NCI-H446 (cell line): ENCODE measurements at places on chromosomes 13 and 19.

GRCh38 chr19:18839465-18840287 lies 7.9 kb downstream of the UPF1 start:
- DNase-seq: no peak

GRCh38 chr13:78881054-78881453 lies 222.1 kb upstream of the OBI1 start:
- DNase-seq: no peak

- no peak for DNase-seq
Measured at GRCh38 chr19:50793558-50794065, 3.4 kb downstream of the ACP4 start.

DNA sequence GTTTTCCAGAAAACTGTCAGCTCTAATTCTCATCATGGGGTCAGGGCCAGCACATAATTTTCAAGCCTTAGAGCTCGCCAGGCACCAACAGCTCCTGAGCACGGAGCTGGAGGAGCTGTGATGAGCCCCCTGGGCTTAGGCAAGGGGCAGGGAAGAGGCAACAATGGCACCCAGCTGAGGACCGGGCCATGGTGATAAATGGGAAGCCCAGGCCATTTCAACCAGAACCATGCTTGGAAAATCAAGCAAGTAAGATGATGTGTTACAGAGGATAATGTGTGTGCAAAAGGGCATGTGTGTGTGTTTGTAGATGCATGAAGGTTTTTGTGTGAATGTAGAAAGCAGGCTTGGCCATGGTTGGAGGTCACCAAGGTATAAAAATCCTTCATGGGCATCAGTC lies 66.8 kb upstream of the UBAC2 start:
- no peak for DNase-seq

GRCh38 chr13:71312923-71313322 lies 554.1 kb downstream of the DACH1 start:
- no peak for DNase-seq

GRCh38 chr19:35053667-35054293 lies 12.3 kb downstream of the HPN start:
- DNase-seq: no peak
